K562 (cell line): ENCODE measurements at places on chromosomes 2 and 18. TPM values are rescaled to one million over a fixed set of nuclear protein-coding genes. Genes with fewer than 3 reads are reported as not detected.

The UGT1A3 gene
- total RNA-seq: not detected in 2 replicates

GRCh38 chr2:48318116-48318515 is 211.8 kb upstream of the STON1 start:
- no peak overlapping the region for H3K27ac ChIP-seq
- no peak overlapping the region for H3K4me3 ChIP-seq

The IAH1 gene
- total RNA-seq: 0.13 and 0.22 TPM in 2 replicates

The E2F6 gene
- 21.9 and 24.2 TPM in 2 replicates for total RNA-seq

GRCh38 chr2:152568531-152568930 is 148.7 kb downstream of the PRPF40A start:
- DNase-seq: no peak
- no peak overlapping the region for H3K4me3 ChIP-seq
- no peaks in the 10 kb centered on the region for H3K4me1 ChIP-seq

GRCh38 chr2:220835583-220835982 is 736.5 kb downstream of the EPHA4 start:
- DNase-seq: no peak
- no peaks in the 10 kb centered on the region for H3K27me3 ChIP-seq
- no peak overlapping the region for H3K4me3 ChIP-seq
- H3K36me3 ChIP-seq: no peaks in the 10 kb centered on the region
- no peaks in the 10 kb centered on the region for H3K4me1 ChIP-seq

GRCh38 chr2:200596774-200597570 is 11.2 kb downstream of the AOX1 start:
- no peak for DNase-seq
- H3K27ac ChIP-seq: no peak overlapping the region
- no peaks in the 10 kb centered on the region; the same call in 1 of the 2 replicates for H3K27me3 ChIP-seq
- no peaks in the 10 kb centered on the region for H3K4me1 ChIP-seq
- no peaks in the 10 kb centered on the region for H3K36me3 ChIP-seq

GRCh38 chr18:58005885-58006523 is 38.0 kb upstream of the NEDD4L start:
- no peak overlapping the region for H3K4me3 ChIP-seq
- no peaks in the 10 kb centered on the region for H3K27me3 ChIP-seq
- no peak overlapping the region for H3K27ac ChIP-seq
- H3K4me1 ChIP-seq: no peaks in the 10 kb centered on the region
- no peaks in the 10 kb centered on the region for H3K36me3 ChIP-seq

The KHK gene
- 10.7 and 13.2 TPM in 2 replicates for total RNA-seq

DNA sequence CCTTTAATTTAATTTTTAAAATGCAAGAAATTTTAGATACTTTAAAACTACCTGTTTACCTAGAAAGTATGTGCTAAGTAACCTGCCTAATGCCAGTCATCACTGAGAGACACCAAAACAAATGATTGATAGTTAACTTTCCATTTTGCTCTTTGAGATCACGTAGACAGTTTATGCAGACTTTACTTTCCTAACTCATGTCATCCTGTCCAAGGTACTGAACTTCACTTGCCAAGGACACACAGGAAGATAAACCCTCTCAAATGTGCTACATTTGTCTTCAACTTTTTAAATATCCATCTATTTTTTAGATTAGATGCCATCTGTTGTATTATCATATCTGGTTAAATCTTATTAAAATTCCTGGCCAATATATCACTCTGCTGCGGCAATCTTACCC is 20.1 kb upstream of the SCN1A start:
- no peak for DNase-seq
- no peaks in the 10 kb centered on the region for H3K4me1 ChIP-seq
- no peak overlapping the region for H3K4me3 ChIP-seq
- H3K36me3 ChIP-seq: no peaks in the 10 kb centered on the region

DNA sequence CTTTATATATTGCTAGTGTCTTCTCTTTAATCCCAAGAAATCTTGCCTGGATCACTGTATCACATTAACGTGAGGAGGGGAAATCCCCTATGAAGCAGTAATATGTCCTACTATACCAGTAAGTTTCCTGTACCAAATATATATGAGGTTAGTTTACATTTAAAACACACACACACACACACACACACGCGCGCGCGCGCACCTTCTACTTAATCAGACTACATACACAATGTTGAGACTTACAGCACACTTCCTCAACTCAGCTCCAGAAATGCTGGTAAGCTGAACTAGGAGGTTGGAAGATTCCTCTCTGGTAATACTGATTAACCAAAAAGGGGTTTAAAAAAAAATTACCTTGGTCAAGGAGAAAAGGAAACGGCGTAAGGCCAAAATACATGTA is 49.3 kb downstream of the USP34 start:
- H3K4me1 ChIP-seq: peaks cover 19% of the 10 kb centered on the region; the same call in 2 of the 3 replicates
- H3K27ac ChIP-seq: no peak overlapping the region
- no peak for DNase-seq
- H3K27me3 ChIP-seq: no peaks in the 10 kb centered on the region

The CAPG gene
- 56.0 and 59.5 TPM in 2 replicates for total RNA-seq

DNA sequence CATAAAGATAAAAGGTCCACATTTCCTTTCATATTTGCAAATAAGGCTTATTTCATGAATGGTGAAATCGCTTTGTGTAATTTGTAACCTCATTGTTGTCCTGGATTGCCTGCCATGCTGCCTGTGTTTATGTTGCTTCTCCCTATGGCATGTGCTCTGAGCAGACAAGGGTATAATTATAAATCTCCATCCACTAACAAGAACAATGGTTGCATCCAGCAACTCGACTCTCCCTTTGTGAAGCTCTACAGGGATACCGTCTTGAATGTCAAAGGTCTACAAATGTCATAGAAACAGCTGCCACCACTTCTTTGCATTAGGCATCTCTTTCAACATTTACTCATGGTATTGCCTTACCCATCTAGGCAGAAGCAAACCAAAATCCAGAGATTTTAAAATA is 209.6 kb downstream of the SLC8A1 start:
- H3K4me3 ChIP-seq: no peak overlapping the region
- H3K4me1 ChIP-seq: no peaks in the 10 kb centered on the region
- H3K27me3 ChIP-seq: no peaks in the 10 kb centered on the region
- no peak overlapping the region for H3K27ac ChIP-seq
- no peak for DNase-seq

GRCh38 chr18:56028514-56028913 is 440.5 kb upstream of the TCF4 start:
- no peak for DNase-seq
- H3K27me3 ChIP-seq: no peaks in the 10 kb centered on the region
- no peak overlapping the region for H3K27ac ChIP-seq
- H3K36me3 ChIP-seq: no peaks in the 10 kb centered on the region
- no peaks in the 10 kb centered on the region for H3K4me1 ChIP-seq

The PREPL gene
- 31.2 and 31.8 TPM in 2 replicates for total RNA-seq

The CCDC68 gene
- total RNA-seq: 0.74 and 1.3 TPM in 2 replicates

The IL36B gene
- not detected in 2 replicates for total RNA-seq

GRCh38 chr2:37663390-37663789 is 8.1 kb downstream of the CDC42EP3 start:
- H3K4me3 ChIP-seq: no peak overlapping the region
- H3K36me3 ChIP-seq: no peaks in the 10 kb centered on the region
- no peak for DNase-seq
- no peaks in the 10 kb centered on the region for H3K27me3 ChIP-seq

The ALPP gene
- not detected in 2 replicates for total RNA-seq

DNA sequence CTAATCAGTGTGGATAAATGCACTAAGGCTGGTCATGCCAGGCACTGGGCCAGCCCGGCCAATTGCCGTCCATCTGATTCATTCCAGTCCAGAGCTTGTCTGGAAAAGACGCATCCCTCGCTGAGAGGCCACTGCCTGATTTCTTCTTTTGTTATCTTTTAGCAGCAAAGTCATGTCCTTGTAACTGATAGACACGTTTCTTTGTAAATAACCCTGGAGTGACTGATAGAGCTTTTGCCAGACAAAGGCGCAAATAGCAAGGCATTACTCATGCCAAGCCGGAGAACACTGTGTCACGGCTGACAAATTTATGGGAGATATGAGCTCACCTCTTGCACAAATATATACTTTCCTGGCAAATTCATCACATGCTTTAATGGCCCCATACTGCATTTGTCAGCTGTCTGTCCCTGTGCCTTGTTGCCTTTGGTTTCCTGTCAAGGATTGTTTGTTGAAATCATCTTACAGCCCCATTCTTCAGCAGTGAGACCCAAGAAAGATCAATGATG is 164.4 kb downstream of the ETAA1 start:
- no peaks in the 10 kb centered on the region for H3K36me3 ChIP-seq
- no peak for DNase-seq
- no peaks in the 10 kb centered on the region for H3K4me1 ChIP-seq
- no peak overlapping the region for H3K4me3 ChIP-seq
- H3K27ac ChIP-seq: no peak overlapping the region

- no peaks in the 10 kb centered on the region for H3K4me1 ChIP-seq
- H3K36me3 ChIP-seq: no peaks in the 10 kb centered on the region
- no peak overlapping the region for H3K4me3 ChIP-seq
These were observed 86.3 kb downstream of the MDH1 start for GRCh38 chr2:63675026-63675425.

DNA sequence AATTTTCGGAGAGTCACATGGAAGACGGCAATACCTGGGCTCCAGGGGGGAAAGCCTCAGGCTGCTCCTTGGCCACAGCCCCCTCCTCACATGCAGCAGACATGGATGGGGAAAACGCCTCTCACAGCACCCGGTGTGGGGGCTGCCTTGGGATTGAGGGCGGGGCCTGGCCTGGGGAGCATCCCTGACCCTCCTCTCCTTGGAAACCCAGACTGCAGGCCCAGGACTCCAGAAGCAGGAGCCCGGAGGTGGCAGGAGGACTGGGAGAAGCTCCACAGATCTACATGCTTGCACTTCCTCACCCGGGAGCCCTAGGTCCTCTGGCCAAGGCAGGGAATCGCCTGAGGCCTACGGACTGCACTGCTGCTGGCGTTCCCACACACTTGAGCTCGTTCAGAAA is 12.1 kb upstream of the HES6 start:
- peaks cover 5% of the 10 kb centered on the region for H3K4me1 ChIP-seq
- H3K4me3 ChIP-seq: no peak overlapping the region
- DNase-seq: no peak
- H3K27ac ChIP-seq: no peak overlapping the region

DNA sequence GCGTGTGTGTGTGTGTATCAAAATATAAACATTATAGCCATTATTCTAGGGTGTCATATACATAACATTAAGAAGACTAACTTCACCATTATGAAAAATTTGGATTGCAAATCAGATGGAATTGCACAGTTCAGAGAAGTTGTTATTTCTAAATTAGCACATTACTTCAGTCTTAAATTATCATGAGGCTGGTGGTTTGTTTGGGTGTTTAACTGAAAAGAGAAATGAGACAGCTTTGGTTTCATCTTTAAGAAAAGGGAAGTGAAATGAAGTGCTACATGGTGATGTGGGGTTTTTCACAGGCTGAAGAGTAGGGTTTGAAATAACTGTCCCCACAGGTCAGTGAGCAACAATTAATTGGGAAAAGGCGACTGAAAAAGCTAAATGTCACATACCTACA is 161.2 kb upstream of the XIRP2 start:
- no peak overlapping the region for H3K4me3 ChIP-seq
- no peaks in the 10 kb centered on the region for H3K27me3 ChIP-seq
- no peak for DNase-seq
- no peaks in the 10 kb centered on the region for H3K4me1 ChIP-seq

DNA sequence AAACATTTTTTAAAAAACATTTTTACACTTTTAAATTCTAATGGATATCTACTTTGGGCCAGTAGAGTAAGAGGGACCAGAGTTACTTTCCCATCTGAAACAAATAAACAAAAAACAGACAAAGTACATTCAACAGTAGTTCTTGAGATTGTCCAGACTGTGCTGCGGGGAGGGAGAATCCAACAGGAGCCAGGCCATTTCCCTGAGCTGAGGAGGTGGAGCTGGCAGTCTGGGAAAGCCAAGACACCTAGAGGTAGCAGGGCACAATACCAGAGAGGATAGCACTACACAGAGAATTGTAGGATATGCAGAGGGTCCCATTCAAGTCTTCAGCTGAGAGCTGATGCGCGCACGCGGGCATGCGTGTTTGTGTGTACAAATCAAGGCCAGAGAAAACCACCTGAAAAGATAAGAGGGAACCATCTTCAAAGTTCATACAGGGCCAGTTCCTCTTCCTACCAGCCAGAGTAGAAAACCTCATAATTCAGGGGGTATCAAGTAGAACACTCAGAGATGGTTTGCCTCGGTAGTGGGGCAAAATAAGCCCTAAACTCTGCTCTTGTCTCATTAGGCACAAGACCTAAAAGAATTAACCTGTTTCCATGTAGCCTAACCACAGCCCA is 44.0 kb downstream of the PTRHD1 start:
- peaks cover 17% of the 10 kb centered on the region for H3K36me3 ChIP-seq
- H3K4me1 ChIP-seq: no peaks in the 10 kb centered on the region
- H3K27ac ChIP-seq: no peak overlapping the region

GRCh38 chr2:38765149-38765548 is 12.9 kb upstream of the GEMIN6 start:
- no peak overlapping the region for H3K4me3 ChIP-seq
- H3K27me3 ChIP-seq: no peaks in the 10 kb centered on the region
- no peak for DNase-seq
- no peak overlapping the region for H3K27ac ChIP-seq

- H3K4me1 ChIP-seq: 0 out of 2 replicates have a peak, but pooled peaks cover 6% of the 10 kb centered on the region
- no peak overlapping the region for H3K27ac ChIP-seq
- H3K27me3 ChIP-seq: no peaks in the 10 kb centered on the region
- H3K4me3 ChIP-seq: no peak overlapping the region
- H3K36me3 ChIP-seq: no peaks in the 10 kb centered on the region
These were observed 68.6 kb upstream of the SPOPL start for GRCh38 chr2:138432971-138433370.

The TMEM198 gene
- 2.4 and 3.8 TPM in 2 replicates for total RNA-seq

DNA sequence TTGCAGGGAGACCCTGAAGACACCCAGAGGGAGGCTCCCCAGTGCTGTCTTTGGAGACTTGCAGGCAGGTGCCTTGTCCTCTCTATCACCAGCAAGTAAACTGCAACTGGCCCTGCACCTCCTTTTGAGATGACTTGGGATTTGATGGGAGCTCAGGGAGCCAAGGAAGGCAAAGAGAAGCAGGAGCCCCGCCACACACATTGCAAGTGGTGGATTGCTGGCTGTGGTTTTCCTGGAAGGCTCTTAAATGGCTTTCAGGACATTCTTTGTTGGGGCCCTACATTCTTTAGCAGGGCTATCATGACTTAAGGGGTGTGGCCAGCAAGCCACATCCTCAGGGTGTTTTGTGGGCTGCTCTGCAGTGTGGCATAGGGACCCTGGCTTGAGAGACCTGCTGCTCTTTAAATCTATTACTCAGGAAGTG is 39.9 kb upstream of the CDC42EP3 start:
- DNase-seq: peak; percentile 18
- H3K27ac ChIP-seq: no peak overlapping the region
- no peaks in the 10 kb centered on the region for H3K36me3 ChIP-seq
- no peaks in the 10 kb centered on the region for H3K27me3 ChIP-seq
- no peak overlapping the region for H3K4me3 ChIP-seq

- no peaks in the 10 kb centered on the region for H3K4me1 ChIP-seq
- H3K4me3 ChIP-seq: no peak overlapping the region
- no peaks in the 10 kb centered on the region for H3K36me3 ChIP-seq
- H3K27me3 ChIP-seq: no peaks in the 10 kb centered on the region
- DNase-seq: no peak
These were observed 185.3 kb downstream of the CYP26B1 start for GRCh38 chr2:71962350-71962749.

- H3K4me1 ChIP-seq: no peaks in the 10 kb centered on the region
- DNase-seq: no peak
- H3K36me3 ChIP-seq: peaks cover 19% of the 10 kb centered on the region; the same call in 2 of the 3 replicates
- H3K4me3 ChIP-seq: no peak overlapping the region
These were observed 50.3 kb downstream of the KANSL3 start for GRCh38 chr2:96587843-96588242.

The EIF5B gene
- total RNA-seq: 48.3 and 56.4 TPM in 2 replicates

The POTEJ gene
- total RNA-seq: not detected in 2 replicates

The SPOPL gene
- 3.8 and 4.5 TPM in 2 replicates for total RNA-seq
